ENCODE measurements at places on chromosomes 13 and 19.
A peak's percentile ranks its signal among the peaks of the same experiment; 100 is the strongest.

GRCh38 chr19:56217039-56217949 lies 15.2 kb downstream of the ZSCAN5C start:
- DNase-seq: no peak

DNA sequence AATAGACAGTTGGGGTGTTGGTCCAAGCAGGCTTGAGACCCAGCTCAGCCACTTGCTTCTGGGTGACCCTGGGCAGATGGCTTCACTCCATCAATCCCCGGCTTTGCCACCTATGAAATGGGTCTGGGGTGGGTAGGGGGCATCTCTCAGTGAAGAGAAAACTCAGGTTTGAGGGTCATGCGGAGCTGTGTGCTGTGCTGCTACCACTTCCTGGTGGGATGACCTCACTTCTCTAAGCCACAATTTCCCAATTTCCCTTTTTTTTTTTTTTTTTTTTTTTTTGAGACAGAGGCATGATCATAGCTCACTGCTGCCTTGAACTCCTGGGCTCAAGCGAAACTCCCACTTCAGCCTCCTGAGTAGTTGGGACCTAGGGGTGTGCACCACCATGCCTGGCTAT lies 4.6 kb upstream of the PLAUR start:
- DNase-seq: no peak

DNA sequence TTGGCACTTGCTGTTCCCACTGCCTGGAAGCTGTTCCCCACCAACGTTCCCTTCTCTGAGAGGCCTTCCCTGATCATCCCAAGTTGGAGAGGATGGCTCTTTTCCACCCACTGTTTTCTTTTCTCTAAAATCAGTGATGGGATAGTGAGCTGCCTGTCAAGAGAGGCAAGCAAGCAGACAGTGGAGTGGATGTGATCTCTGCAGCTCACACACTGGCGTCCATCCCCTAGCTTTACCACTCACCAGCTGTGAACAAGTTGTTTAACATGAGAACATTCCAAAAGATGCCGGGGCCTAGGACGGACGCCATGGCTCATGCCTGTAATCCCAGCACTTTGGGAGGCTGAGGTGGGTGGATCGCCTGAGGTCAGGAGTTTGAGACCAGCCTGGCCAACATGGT lies 28.0 kb upstream of the SEMA6B start:
- DNase-seq: no peak

GRCh38 chr13:28043224-28043623 lies 54.7 kb upstream of the URAD start:
- DNase-seq: no peak

DNA sequence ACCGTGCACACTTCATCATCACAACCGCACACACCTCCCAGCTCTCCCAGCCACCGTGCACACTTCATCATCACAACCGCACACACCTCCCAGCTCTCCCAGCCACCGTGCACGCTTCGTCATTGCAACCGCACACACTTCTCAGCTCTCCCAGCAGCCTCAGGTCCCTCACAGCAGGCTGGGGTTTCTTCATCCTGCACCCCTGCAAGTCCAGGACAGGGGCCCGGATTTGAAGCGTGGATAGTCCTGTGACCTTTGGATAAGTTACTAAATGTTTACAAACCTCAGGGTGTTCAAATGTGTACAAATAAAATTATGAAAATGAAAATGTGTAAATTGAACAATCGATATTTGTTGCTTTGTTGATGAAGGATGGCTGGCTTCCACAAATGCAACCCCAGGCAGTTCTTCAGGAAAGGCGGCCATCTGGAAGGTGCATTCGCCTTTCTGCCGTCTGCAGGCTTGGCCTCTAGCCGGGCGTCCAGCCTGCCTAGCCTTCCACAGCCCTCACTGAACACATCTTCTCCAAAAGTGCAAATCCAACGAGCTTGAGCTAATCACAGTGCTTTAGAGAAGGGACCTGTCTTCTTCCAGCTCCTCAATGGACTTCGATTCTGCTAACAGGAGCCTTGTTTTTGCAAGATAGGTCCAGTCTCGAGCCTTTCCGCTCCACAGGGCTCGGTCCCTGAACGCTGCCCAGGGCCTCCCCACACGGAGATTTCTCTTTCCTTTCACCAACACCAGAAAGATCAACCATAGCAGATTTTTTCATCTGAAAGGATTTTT lies 74.2 kb downstream of the SPACA7 start:
- DNase-seq: no peak

DNA sequence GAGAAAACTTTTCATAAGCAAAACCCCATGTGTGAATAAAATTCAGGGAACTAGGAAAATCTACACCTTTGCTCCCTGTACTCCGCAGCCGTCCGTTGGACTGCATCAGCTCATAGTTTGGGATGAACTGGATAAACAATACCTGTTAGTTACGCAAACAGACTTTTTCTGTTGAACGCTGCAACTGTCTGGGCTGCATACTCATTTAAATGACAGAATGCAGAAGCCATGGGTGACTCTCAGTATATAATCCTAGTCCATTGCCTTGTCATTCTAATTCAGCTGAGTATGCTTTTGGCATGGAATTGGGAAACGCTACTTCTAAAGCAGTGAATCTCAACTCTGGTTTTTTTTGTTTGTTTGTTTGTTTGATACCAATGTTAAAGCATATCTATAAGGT lies 151.6 kb downstream of the SLITRK1 start:
- no peak for DNase-seq

DNA sequence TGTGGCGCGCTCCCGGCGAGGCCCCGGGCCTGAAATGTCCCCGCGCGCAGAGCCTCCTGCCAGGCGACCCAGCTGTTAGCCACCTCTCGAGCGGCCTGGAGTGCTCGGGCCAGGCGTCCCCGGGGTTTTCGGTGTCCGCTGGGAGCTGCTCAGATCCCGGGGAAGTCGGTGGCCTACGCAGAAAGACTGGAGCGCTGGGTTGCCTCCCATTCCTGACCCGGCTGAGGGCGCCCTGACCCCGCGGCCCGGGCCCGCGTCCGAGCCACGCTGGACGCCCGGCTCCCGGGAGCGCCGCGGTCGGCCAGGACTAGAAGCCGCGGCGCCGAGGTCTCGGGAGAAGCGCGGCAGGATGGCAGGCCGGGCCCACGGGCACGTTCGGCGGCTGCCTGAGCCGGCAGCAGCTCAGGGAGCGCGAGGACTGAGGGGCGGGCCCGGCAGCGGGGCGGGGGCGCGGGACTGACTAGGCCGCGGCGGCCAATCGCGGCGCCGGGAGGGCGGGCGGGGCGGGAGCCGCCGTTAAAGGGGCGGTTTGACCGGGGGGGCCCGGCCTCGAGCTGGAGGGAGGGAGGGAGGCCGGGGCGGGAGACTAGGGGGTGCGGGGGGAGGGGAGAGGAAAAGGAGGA lies 1.3 kb upstream of the ZIC2 start:
- DNase-seq: peak; percentile 41

- DNase-seq: no peak
These were observed 18.0 kb upstream of the EVI5L start for GRCh38 chr19:7811989-7812388.

GRCh38 chr19:32702010-32702409 lies 10.4 kb downstream of the NUDT19 start:
- no peak for DNase-seq

- DNase-seq: no peak
These were observed 12.4 kb downstream of the GRIN2D start for GRCh38 chr19:48405850-48406249.

GRCh38 chr13:34417896-34418295 lies 524.2 kb upstream of the NBEA start:
- DNase-seq: no peak

DNA sequence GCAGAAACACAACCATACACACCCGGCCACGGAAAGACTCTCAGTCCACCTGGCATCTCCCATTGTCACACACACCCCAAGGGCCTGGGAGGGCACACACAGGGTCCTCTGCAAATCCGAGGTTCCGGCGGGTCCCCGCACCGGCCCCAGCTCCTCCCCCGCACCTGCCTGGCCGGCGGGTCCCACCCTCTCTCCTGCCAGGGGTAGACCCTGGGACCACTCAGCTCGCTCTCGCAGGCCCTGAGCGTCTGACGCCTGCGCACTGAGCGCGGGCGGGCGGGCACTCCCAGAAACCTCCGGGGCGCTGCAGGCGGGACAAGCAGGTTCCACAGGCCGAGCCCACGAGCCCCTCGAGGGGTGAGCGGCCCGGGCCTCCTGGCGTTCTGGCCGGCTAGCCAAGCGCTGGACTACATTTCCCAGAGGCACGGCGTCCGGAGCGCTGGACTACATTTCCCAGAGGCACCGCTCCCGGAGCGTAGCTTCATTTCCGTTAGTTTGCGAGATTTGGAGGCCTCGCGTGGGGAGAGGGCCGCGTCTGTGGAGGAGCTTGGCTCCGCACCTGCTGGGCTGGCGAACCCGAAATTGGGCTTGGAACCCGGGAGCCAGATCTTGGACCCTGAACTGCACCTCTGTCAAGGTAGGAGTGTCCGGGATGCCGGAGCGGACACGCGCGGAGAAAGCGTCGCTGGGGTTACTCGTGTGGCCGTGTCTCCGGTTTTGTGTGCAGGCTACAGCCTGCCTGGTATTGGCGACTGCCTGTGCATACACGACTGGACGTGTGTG lies at the start of gene ZNF420:
Gene ZNF420, plus strand, starts transcription at position 500 of the 783 bp plus-strand sequence. CDS start 10,686 bp downstream, outside the sequence.
- DNase-seq: peak; percentile 87

DNA sequence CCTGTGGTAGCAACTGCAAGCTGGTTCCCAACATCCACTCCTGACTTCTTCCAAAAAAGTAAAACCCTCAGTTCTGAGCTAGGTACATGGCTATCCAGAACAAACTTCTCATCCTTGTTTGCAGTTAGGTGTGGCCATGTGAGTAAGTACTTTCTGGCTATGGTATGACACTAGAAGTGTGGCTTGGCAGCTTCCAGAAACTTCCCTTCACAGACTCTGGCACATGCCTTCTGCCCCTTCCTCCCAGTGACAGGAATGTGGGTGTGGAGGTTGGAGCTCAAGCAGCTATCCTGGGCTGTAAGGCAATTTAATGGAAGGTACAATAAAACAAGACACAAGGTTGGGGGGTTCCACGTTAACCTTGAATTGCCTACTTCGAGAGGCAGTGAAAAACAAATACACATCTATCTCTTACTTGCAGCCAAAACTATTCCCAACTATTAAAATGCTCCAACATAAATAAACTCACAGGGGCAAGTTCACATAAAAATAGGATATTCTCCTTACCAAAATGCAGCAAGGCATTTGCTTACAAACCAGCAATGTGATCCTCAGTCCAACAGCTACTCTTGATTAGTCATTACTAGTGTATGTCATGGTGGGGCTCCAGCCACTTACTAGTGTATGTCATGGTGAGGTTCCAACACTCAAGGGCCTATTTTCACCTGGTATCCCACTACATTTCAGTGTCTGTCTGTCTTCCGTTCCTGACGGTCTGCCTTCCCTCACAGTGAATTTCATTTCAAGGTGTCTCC lies 3.1 kb downstream of the SMG9 start:
- no peak for DNase-seq

DNA sequence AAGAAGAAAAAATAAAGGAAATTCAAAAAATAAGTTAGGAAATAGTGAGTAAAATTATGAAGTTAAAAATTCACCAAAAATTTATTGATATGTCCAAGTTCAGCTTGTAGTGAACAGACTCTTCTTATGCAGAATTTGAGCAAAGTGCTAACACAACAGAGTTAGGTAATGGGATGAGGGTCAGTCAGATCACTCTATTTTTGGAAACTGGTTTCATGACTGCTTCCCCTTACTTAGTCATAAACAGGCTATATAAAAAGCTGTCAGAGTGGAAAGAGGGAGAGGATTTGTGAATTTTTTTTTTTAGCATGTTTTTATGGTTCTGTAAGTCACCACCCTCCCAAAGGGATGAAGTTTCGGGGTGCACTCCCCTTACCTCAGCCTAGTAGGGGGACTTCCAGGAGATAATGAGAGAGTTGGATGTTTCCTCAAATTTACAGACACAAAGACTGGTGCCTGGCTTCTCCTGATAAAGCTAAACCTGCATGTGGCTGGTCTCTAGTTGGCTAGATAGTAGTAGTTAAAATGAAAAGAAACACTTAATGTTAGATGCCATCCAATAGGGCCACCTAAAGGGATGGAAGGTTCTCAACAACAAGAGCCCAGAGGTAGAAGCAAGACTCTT lies 4.5 kb downstream of the CPB2 start:
- DNase-seq: no peak

GRCh38 chr13:20371825-20372224 lies 139.7 kb upstream of the GJB6 start:
- no peak for DNase-seq

DNA sequence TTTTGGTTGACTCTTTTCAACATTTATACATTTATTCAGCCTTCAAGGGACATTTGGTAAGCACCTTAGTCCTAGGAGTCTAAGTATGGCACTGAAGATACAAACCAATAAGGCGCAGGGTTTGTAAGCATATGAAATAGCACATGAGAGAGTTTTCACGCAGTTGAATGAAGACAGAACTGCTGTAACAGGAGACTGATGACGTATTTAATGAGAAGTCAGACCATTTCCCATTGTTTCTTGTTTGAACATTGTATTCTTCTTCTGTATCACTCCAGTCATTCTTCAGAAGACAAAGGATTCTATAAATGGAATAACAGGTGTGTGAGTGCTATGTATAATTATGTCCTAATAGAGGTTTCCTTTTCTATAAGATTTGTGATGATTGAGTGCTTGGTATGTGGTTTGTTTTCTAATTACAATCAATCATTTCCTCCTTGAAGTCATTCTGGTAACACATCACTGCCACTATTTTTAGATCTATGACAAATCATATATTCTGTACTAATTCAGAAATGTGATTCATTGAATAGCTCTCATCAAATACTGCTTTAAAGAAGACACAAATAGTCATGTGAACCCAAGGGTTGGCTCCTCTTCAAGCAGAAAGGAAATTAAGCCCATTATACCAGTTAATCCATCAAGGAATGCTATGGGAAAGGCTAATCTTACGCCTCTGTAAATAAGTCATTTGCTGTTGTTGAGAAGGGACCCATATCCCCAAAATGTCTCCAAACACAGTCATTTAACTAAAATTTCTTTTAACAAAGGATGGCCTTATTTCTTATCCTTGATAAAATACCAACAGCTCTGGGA lies 222.8 kb upstream of the NBEA start:
- no peak for DNase-seq

- no peak for DNase-seq
These were observed 20.8 kb upstream of the EBI3 start for GRCh38 chr19:4208385-4209094.

GRCh38 chr19:1295169-1296012 lies 9.7 kb downstream of the EFNA2 start:
- DNase-seq: no peak

Data from stimulated activated CD8-positive, alpha-beta memory T cell treated with anti-CD3 and anti-CD28 coated beads, Interleukin-7, amount 100 ng/mL, for 48 hours (primary cell).